ENCODE measurements at places on chromosomes 2 and 18.

- peak; percentile 5 for DNase-seq
Observed at GRCh38 chr2:179410552-179411356, 146.1 kb upstream of the SESTD1 start.

- no peak for DNase-seq
Observed at GRCh38 chr2:217166241-217166850, 306.5 kb upstream of the TNP1 start.

DNA sequence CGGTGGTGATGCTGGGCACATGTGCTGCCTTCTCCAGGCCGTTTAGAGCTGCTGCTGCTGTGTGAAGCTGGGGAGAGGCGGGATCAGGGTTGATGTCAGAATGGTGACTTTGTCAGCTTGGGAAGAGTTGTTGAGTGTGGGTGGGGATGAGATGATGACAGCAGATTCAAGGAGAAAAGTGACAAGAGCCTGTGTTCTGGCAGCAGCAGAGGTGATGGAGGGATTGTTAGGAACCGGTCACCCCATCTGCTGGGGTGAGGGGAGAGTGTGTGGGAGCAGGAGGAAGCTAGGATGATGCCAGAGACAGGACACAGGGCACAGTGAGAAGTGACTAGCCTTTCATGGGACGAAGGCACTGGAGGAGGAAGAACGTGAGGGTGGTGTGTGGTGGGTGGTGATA is 345.5 kb downstream of the RNF144A start:
- DNase-seq = no peak

- DNase-seq = no peak
Observed at GRCh38 chr2:172219201-172219600, 116.5 kb upstream of the DLX2 start.

DNA sequence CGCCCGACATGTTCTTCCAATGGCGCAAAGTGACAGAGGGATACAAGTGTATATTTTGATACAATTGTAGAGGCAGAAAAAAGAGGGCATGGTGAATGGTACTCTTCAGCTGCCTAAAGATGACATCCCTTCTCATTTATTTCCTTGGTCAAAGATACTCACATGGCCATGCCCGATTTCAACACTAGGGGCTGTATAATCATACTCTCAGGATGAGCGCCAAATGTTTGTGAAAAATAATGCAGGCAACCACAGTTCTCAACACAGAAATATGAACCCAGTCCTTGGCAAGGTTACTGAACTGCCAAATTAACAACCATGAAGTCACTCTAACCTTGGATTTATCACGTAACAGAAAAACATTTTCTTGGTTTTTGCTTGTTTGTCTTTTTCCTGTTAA is 204.4 kb downstream of the CCDC102B start:
- DNase-seq = no peak

DNA sequence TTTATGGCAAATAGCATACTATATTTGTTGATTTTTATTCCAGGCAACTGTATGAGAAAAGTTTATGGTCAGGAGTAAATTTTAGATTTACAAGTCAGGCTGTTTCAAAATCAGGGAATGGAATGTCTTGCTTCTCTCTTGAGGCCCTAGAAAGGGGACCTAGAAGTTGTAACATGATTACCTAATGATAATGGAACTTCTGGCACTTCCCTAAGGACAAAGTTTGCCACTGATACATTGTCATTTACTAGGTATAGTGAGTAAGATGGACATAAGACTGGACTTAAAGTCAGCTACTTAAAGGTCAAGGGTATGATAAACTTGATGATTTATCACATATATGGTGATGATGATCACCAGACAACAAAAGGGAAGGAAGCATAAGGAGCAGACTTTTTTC is 103.3 kb upstream of the VRK2 start:
- no peak for DNase-seq

GRCh38 chr2:41622301-41622700 is 425.5 kb upstream of the PKDCC start:
- no peak for DNase-seq

DNA sequence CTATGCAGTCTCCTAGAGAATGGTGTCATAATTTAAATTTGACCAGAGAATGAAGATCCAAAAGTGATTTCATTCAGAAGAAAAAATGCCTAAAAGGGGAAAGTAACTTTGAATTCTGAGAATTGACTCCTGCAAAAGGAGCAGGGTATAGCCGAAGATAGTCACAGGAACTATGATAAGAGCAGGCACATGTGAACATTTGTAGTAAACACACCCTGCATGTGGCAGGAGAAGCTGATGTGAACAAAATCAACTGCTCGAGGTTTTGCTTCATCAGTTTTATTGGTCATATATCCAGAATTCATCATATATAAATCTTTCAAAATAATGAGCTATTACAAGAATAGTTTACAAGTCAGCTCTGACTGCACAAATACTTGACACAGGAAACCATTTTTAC is 14.0 kb downstream of the MCFD2 start:
- DNase-seq = no peak

DNA sequence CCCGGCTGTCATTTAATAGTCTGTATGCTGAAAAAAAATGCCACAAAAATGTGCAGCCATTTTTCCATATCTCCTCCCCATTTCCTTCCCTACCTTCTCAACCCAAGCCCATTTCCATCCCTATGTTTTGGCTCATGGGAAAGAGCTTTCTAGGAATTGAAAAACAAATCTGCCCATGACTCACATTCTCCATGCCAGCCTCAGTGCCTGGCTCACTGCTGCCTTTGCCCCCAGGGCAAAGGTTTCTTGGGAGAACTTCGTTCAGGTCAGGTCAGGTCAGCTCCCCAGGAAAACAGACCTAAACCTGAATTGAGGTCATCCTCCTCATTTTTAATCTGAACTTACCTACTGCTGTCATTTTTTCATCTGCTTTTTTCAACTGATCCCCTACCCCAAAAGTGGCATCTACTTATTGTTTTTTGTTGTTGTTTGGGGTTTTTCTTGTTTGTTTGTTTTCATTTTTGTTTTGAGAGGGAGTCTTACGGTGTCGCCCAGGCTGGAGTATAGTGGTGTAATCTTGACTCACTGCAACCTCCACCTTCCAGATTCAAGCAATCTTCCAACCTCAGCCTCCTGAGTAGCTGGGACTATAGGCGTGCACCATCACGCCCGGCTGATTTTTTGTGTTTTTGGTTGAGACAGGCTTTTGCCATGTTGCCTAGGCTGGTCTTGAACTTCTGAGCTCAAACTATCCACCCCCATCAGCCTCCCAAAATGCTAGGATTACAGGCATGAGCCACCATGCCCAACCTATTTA is 66.7 kb downstream of the FECH start:
- DNase-seq = no peak

DNA sequence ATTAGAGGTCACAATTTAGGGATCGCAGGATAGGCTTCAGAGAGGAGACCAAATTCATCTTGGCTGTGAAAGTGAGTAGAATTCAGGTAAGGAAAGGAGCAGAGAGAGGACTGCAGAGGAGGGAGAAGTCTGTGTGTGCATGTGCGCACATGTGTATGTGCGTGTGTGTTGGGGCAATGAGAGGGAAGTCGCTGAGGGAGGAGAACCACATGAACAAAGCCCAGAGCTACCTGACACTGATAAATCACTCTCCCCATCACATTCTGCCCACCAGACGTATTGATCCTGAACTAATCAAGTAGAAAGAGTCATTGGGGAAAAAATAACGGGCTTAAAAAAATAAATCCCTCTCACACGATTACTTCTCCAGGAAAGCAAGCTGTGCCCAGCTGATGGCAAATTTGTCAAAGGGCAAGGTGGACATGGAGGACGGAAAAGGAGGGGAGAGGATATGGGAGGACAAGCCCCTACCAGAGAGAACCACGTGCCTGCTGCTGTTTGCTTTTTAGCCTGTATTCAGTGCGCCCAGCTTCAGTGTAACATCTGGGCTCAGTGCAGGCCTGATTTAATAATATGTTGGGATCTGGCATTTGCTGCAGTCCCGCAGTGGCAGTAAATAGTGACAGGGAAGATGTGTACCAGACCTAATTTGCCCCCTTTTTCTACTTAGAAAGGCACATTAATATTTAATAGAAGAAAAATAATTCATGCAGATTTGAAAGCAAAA is 307.5 kb downstream of the C1D start:
- DNase-seq = no peak

DNA sequence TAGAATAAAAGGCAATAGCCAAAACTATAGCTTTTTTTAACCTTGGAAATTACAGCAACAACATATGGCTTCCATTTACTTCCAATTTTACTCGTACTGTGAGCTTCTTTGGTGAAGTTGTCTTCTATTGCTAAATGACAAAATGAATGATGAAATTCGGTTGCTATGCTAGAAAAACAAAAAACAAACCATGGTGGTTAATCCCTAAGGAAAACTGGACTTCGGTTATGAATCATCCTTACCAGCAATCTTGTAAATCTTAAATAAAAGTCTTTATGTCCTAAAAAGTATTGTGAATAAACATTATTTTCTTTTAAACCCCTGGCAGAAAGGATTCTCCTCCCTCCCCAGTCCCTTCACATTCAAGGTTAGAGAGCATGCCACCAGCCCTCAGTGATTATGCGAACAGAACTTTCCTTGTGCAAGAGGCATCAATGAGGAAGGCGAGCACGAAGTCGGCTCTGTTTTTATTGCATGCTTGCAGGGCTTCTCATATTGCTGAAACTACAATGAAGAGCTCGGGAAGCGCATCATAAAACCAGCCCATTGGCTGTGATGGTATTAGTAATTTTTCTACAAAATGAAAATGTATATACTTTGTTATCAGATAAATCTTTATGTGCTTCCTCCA is 62.9 kb downstream of the ZNF521 start:
- no peak for DNase-seq

DNA sequence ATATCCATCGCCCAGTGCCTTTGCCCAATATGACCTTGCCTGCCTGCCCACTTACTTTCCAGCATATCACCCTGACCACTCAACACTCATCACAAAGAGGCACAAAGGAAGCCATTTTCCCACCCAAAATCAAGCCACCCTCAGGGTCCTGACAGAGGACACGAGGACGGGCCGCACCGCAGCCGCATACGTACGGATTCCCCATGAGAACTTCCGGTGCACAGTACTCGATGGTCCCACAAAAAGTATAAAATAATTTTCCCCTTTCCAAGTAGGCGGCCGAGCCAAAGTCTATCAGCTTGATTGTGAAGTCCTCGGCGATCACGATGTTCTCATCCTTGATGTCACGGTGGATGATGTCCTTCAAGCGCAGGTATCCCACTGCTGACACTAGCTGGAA is 10.0 kb upstream of the MTERF4 start:
- no peak for DNase-seq

DNA sequence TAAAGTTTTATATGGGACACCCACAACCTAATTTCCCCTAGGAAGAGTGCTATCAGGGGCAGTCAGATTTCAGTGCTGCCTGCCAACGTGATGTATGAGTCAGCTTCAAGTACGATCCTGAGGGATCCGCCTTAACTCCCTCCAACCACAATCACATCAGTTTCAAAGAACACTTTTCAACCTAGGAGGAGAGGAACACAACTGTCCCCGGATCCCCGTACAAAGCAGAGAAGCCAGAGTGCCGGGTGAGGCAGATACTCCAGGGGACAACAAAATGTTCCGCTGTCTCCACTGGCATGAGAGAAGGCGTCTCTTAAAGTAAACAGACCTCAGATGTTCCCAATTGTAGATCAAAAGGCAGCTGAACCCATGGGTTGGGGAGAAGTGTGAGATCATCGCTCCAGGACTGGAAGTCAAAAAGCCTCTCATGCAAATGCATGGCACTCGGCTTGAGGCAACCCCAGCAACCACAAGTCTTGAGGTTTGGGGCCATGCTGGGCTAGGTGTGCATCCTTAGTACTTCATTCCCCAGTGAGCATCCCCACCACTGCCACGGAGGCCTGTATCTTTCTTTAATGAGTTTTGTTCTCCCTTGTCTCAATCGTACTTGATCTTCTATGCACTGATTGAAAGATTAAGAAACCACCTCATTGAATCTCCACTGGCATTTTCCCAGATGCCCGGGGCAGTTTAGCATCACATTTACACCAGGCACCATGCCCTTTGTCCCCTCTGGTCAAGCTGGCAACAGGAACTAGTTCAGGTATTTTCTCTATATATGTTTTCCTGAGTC is 91.0 kb upstream of the CCBE1 start:
- DNase-seq = no peak

All from NCI-H1048 (cell line).